ENCODE measurements at places on chromosomes 7 and 10.

- no peaks in the 10 kb centered on the region for H3K36me3 ChIP-seq
- H3K4me1 ChIP-seq: no peaks in the 10 kb centered on the region
- H3K27ac ChIP-seq: no peak overlapping the region
- no peaks in the 10 kb centered on the region for H3K27me3 ChIP-seq
These were observed 1138.6 kb upstream of the SORCS1 start for GRCh38 chr10:108303149-108303548.

- no peak overlapping the region for H3K4me3 ChIP-seq
- no peak overlapping the region for H3K27ac ChIP-seq
- no peaks in the 10 kb centered on the region for H3K27me3 ChIP-seq
These were observed 108.5 kb upstream of the TMEM168 start for GRCh38 chr7:112898432-112899290.

DNA sequence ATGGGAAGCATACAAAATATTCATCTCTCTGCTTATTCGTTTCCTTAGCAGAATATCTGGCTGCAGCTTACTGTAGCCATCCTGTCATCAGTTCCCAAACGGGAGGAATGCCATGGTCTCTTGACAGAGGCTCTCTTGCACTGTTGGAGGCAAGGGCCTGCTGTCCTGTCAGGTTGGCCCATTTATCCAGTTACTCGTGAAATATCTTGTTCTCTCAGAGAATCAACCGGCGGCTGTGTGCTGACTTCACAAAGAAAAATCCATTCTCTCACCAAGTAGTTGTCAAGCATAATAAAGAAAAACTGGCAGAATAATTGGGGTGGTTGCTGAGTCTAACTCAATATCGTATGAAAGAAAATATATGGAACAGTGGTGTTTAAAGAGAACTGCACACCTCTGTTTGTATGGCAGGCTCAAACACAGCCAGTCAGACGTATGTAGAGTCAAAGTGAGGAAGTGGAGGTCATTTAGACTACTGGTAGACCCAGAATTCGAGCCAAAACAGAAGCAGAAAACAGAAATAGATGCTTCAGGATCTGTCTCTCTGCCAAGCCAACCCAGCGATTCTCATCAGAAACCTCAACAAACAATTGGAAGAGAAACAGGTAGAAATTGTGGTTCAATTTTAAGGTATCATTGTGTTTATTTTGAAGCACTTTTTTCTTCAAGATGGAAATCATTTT is 349.2 kb upstream of the PRKCQ start:
- no peaks in the 10 kb centered on the region for H3K27me3 ChIP-seq
- no peaks in the 10 kb centered on the region for H3K4me1 ChIP-seq
- H3K27ac ChIP-seq: no peak overlapping the region
- no peak for DNase-seq
- no peaks in the 10 kb centered on the region for H3K36me3 ChIP-seq
- no peak overlapping the region for H3K4me3 ChIP-seq

- H3K36me3 ChIP-seq: no peaks in the 10 kb centered on the region
- no peaks in the 10 kb centered on the region for H3K4me1 ChIP-seq
- no peak overlapping the region for H3K4me3 ChIP-seq
- DNase-seq: no peak
- H3K27ac ChIP-seq: no peak overlapping the region
- H3K27me3 ChIP-seq: no peaks in the 10 kb centered on the region
These were observed 18.8 kb downstream of the EZH2 start for GRCh38 chr7:148865283-148865682.

DNA sequence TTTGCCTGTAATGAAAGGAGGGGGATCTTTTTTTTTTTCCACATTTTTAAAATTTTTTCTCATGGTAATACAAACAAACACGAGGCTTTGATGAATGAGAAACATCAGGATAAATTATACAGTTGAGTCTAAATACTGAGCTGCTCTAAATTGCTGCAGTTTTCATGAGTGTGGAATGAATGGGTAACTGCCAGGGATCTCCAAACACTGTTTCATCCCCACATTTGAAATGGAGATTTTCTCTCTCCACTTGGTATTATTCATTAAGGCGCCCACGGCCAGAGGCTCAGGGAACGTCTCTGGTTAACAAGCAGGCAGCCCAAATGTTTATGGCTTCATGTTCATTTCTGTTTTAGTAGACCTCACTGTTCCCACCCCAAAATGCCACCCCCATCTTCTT is 717.1 kb downstream of the GRID1 start:
- H3K4me1 ChIP-seq: no peaks in the 10 kb centered on the region
- H3K27me3 ChIP-seq: no peaks in the 10 kb centered on the region
- DNase-seq: no peak
- H3K4me3 ChIP-seq: no peak overlapping the region

DNA sequence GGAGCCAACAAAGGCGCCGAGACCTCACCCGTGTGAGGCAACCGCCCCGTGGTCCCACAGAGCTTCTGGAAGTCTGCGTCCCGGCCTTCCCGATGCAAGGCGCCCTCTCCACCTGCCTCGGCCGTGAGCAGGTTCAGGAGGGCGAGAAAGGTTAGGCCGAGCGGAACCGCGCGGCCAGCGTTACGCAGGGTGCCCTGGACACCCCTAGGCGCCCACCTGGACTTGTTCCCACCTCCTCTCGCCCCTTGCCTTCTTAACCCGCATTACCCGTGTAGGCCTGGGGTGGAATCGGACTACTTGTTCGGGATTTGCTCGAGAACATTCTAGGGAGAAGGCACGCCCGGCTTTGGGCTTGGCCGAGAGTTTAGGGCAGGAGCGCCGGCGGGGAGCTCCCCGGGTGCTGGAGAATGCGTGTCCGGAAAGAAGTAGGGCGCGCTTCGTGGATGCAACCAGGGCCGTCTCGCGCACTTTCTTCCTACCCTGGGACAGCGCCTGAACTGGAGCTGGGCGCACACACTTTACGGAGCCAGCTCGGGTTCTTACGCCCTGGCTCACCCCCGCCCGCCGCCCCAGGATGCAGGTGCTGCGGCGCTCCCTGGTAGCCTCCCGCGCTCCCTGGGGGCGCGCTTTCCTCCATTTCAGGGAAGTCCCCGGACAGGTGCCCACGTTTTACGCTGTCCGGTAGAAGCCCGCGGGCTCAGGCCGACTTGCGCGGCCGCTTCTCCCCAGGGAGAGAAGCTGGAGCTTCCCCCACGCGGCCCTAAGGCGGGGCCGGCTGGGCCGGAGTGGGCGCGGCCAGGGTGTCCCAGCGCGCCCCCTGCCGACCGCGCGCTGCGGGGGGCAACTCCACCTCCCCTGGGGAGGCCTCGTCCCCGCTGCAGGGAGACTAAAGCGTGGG is 74.5 kb downstream of the INSIG1 start:
- H3K4me1 ChIP-seq: peaks cover 18% of the 10 kb centered on the region
- H3K27ac ChIP-seq: no peak overlapping the region
- H3K36me3 ChIP-seq: no peaks in the 10 kb centered on the region
- no peak for DNase-seq
- peaks cover 70% of the 10 kb centered on the region for H3K27me3 ChIP-seq

GRCh38 chr7:44315301-44315903 is 10.0 kb downstream of the CAMK2B start:
- H3K4me3 ChIP-seq: no peak overlapping the region
- H3K4me1 ChIP-seq: no peaks in the 10 kb centered on the region
- H3K27ac ChIP-seq: no peak overlapping the region
- no peaks in the 10 kb centered on the region for H3K36me3 ChIP-seq

DNA sequence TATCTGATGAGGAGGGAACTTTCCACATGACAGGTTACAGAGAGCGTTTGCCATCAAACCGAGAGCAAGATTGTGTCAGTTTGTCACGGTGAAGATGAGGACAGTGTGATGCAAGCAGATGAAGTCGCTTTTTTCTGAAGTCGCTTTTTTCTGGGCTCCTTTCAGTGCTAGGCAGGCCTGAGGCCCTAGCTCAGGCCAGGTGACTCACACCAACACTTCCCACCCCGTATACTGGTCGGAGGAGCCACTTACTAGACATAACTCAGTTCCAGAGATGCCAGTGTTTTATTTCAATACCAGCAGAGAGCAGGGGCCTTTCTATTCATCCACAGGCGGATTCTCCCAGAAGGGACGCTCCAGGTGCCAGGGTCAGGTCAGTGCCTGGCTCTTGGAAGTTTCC is 58.9 kb downstream of the SFMBT2 start:
- H3K36me3 ChIP-seq: no peaks in the 10 kb centered on the region
- no peaks in the 10 kb centered on the region for H3K4me1 ChIP-seq
- no peak overlapping the region for H3K4me3 ChIP-seq
- H3K27me3 ChIP-seq: no peaks in the 10 kb centered on the region

GRCh38 chr10:132645630-132646442 is 108.2 kb downstream of the INPP5A start:
- H3K4me3 ChIP-seq: no peak overlapping the region
- no peak for DNase-seq
- H3K27me3 ChIP-seq: no peaks in the 10 kb centered on the region
- no peak overlapping the region for H3K27ac ChIP-seq

DNA sequence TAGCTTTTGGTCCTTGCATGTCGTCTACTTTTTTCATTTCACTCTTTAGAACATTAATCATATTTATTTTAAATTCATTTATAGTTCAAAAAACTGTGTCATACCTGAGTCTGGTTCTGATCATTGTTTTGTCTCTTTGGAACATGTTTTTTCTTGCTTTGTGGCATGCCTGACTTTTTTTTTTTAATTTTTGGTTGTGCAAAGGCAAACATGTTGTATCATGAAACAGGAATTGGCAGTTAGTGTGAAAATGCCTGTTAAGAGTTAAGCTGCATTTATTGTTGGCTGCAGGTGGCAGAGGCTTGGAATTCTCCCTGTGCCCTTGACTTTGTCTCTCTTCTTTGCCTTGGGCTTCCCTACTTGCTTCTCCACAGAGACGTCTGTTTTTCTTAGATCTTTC is 525.0 kb upstream of the ADARB2 start:
- no peaks in the 10 kb centered on the region for H3K27me3 ChIP-seq
- H3K4me1 ChIP-seq: no peaks in the 10 kb centered on the region
- no peak overlapping the region for H3K27ac ChIP-seq
- no peaks in the 10 kb centered on the region for H3K36me3 ChIP-seq

DNA sequence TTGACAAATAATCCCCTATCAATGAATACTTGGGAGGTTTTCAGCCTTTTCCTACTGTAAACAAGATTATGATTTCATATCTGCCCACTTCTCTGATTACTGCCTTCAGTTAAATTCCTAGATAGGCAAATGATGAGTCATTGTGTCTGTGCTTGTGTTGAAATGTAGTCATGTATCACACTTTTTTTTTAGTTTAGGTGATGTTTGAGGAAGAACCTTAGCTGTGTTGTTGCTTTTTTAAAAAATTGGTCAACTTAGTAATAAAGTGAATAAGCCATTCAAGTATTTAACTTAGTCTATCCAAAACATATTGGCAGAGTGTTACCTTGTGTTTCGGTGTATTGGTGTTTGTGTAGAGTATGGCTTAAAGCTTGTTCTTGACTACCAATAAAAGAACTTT is 60.0 kb downstream of the WAC start:
- peaks cover 7% of the 10 kb centered on the region for H3K36me3 ChIP-seq
- H3K27ac ChIP-seq: no peak overlapping the region
- H3K4me3 ChIP-seq: no peak overlapping the region

DNA sequence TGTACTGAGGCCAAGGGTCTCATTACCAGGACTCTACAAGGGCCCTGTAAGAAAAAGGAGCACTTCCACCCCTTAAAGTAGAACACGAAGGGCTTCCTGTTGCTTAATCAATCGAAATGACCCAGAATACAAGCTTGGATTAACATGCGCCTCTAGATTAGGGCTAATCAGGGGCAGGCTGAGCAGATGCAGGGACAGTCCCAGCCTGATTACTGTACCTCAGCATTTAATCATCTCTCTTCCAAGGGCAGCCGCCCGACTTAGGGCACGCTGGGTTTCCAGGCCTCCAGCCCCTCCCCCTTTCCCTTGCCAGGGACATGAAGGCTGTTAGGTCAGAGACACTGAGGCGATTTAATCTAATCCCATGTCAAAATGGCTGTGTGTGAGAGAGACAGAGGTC is 138.6 kb downstream of the NRF1 start:
- H3K36me3 ChIP-seq: no peaks in the 10 kb centered on the region
- H3K27ac ChIP-seq: no peak overlapping the region
- no peaks in the 10 kb centered on the region for H3K27me3 ChIP-seq
- H3K4me3 ChIP-seq: no peak overlapping the region
- H3K4me1 ChIP-seq: no peaks in the 10 kb centered on the region

- no peak overlapping the region for H3K27ac ChIP-seq
- H3K4me1 ChIP-seq: no peaks in the 10 kb centered on the region
- H3K4me3 ChIP-seq: no peak overlapping the region
- H3K27me3 ChIP-seq: no peaks in the 10 kb centered on the region
- H3K36me3 ChIP-seq: no peaks in the 10 kb centered on the region
These were observed 108.7 kb downstream of the RAPGEF5 start for GRCh38 chr7:22248111-22248809.

- H3K27ac ChIP-seq: no peak overlapping the region
- no peaks in the 10 kb centered on the region for H3K27me3 ChIP-seq
- H3K4me3 ChIP-seq: no peak overlapping the region
- DNase-seq: no peak
- H3K36me3 ChIP-seq: no peaks in the 10 kb centered on the region
- H3K4me1 ChIP-seq: no peaks in the 10 kb centered on the region
These were observed 18.9 kb upstream of the PRKAR2B start for GRCh38 chr7:107025449-107026103.

- H3K4me3 ChIP-seq: no peak overlapping the region
- H3K27ac ChIP-seq: no peak overlapping the region
- no peaks in the 10 kb centered on the region for H3K4me1 ChIP-seq
- H3K36me3 ChIP-seq: no peaks in the 10 kb centered on the region
- DNase-seq: no peak
- no peaks in the 10 kb centered on the region for H3K27me3 ChIP-seq
These were observed 16.8 kb upstream of the VPS26A start for GRCh38 chr10:69107176-69107490.

DNA sequence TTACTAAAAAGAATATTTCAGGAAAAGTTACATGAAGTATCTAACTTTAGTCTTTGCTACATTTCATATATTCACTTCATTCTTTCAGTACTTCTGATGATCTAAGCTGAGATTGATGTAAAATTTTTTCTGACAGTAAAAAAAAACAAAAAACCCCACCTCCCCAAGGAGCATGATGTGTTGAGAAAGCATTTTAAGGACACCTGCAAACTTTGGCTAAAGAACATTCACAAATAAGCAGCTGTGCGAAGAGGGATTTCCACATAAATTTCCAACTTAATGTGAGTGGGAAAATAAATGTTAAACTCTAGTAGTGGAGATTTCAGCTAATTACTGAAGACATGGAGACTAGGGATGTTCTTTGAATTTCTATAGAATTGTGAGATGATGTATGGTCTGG is 35.5 kb downstream of the DLD start:
- H3K4me3 ChIP-seq: no peak overlapping the region
- H3K36me3 ChIP-seq: peaks cover 11% of the 10 kb centered on the region
- H3K27ac ChIP-seq: no peak overlapping the region
- no peaks in the 10 kb centered on the region for H3K4me1 ChIP-seq

DNA sequence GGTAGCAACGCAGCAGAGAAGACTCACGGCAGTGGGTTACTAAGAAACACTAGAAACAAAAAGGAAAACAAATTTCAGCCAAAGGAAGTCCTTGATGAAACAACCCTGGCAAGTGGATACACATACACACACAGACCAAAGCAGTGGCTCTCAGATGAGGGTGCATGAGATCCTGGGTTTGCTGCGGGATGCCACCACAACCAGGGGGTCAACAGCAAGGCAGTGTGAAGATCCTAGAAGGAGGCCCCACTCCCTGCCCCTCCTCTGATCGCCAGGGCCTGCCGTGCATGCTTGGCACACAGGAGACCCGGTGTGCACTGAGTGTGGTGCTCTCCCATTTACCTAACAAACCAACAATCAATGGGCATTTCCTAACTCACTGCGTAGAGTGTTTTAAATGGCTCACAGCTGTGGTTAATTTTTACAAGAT is 252.3 kb upstream of the KLF14 start:
- H3K4me1 ChIP-seq: peaks cover 7% of the 10 kb centered on the region
- no peak overlapping the region for H3K4me3 ChIP-seq
- no peak for DNase-seq
- no peaks in the 10 kb centered on the region for H3K36me3 ChIP-seq

- H3K36me3 ChIP-seq: no peaks in the 10 kb centered on the region
- no peaks in the 10 kb centered on the region for H3K27me3 ChIP-seq
- DNase-seq: no peak
- no peak overlapping the region for H3K27ac ChIP-seq
These were observed 147.8 kb upstream of the UNC5B start for GRCh38 chr10:71064413-71065118.
